ENCODE measurements at places on chromosomes 11 and 22.

DNA sequence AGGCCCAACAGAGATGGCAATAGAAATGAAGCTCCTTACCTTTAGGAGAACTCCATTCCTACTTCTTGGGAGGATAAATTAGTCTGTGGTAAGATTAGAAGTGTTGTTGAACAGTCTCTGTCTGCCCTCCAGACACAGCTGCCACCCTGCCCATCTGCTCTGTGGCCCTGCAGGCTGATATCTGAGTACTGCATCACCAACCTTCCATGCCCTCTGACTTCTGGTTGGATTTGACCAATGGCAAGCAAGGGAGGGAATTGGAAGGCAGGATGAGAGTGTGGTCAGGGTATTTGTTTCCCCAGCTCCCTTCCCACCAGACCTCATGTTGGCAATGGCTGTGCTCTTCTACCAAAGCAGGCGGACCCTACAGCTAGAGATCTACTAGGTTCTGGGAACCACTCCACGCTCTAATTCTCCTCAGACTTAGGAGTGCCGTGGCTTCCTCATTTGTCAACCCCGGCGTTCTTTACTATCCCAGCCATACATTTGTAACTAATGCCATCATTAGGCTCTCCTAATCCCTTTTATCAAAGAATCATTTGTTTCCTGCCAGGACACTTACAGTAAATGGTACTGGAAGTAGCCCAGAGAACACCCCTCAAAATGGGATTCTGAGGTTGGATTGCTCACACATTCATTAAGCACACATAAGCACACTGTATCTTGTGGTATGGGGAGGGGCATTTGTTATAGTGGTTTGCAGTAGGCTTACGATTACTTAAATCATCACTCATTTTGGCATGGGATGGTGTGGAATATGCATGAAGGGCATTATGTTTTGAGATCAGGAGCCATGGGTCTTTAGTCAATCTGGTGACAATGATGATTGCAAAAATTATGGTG lies 35.4 kb upstream of the CD44 start:
- DNase-seq, result no peak

DNA sequence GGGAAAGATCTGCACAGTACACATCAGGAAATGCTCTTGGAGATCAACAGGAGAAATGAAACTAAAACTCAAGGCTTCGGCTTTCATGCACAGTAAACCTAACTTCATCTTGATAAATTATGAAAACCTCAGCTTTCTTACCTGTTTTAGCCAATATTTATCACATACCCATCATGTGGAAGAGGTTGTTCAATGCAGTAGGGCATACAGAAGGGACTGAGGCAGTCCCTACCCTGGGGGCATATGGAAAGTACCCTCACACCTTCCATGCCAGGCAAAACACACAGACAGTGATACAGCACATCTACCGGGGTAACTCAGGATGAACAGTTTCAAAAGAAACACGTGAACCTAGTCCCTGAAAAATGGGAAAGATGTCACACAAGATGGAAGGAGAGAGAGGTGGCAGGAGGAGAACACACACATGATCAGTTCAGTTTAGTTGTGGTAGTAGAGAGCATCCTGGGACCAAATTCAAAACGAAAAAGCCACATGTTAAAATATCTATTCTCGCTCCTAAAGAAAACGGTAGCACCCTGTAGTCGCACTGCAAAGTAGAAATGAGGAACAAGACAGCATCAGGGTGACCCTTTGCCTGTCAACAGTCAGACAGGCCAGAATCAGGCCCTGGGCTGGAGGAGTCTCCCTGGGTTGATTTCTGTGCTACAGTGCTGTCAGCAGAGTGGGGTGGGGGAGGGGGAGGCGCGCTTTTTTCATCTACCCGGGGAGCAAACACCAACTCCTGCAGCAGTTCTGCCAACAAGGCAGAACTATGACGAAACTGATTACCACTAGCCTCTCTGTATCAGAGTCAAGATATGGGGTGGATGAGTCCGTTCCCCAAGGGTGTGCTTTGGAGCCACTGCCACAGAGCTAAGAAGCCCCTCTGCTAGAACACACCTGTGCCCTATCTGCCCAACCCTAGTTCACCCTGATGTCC lies 1.3 kb downstream of the HIRA start:
- no peak for DNase-seq

DNA sequence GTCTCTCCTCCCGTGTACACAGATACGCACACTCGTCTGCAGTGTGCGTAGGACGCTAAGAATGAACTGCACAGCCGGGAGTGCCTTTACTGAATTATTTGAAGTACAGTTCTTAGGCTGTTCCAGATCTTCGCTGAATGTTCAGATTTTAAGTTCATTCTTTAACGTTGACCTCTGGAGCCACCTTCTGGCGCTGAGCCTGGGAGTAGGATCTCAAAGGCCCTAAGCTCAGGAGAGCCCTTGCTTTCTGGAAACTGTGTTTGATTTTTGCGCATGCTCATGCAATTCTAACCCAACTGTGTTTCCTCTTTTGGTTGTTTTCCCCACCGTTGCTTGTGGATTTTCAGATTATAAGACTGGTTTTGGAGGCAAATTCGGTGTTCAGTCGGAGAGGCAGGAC lies 22.8 kb downstream of the CTTN start:
- DNase-seq, result no peak

GRCh38 chr11:31855466-31855865 lies 44.3 kb upstream of the PAX6 start:
- DNase-seq, result no peak

GRCh38 chr22:27684901-27685300 lies 116.7 kb downstream of the MN1 start:
- DNase-seq, result no peak

DNA sequence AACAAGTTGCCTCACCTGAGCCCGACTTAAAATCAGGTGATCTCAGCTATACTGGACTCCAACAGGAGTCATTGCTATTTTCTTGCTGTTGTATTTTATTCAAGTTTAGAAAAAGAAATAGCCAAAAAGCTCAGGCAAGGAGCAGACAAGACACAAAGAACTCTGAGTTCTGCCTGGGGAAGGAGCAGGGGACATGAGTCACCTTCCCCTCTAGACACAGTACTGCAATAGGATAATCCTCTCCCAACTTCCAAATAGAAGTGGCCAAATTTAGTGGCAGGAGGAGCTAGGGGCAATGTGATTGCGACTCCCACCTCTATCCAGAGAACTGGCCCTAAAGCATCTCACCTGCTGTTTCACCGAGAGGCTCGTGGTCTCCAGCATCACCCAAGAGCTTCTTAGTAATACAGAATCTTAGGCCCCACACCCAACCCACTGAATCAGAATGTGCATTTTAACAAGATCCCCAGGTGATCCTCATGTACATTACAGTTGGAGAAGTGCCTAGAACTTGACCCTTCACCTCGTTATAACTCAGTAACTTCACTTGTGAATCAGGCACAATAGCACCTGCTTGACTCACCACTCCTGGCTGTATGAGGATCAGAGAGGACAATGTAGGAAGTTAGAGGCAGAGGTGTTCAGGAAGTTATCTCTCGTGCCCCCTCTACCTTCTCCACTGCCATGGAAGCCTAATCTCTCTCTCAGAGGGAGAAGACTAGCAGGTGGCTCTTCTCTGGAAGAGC lies 56.8 kb upstream of the FBXO3 start:
- no peak for DNase-seq

GRCh38 chr11:92376146-92376599 lies 151.6 kb downstream of the FAT3 start:
- no peak for DNase-seq

- DNase-seq, result peak; percentile 59
Measured at GRCh38 chr22:49929211-49929979, 11.0 kb downstream of the CRELD2 start.

DNA sequence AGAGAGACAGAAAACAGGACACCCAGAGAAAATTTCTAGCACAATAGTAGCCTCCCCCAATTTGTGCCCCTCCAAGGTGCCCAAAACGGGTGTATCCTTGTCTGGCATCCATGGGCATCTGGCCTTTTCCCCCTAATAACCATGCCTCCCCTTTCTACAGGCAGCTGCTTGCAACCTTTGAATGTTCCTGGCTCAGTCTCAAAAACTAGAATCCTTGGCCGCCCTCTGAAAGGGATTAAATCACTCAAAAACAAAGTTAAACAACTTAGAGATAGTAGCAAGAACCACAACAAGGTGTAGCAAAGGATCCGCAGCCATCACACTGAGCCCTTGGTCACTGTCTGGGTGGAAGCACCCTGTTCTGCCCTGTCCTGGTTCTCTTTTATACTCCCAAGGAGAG lies 105.6 kb downstream of the MN1 start:
- DNase-seq, result no peak

- DNase-seq, result no peak
Measured at GRCh38 chr11:19919050-19919561, 206.5 kb downstream of the NAV2 start.

DNA sequence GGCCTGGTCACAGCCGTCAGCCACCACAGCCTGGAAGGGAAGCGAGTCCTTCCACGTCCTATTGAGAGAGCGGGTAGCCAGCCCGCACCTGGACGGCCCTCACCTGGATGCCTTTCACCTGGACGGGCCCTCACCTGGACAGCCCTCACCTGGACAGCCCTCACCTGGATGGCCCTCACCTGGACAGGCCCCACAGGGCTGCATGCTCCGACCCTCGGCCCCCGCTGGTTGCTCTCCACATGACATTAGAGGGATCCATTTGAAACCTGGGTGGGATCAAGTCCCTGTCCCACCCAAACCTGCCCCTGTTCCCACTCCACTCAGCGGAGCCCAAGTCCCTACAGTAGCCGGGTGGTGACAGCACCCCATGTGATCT lies 3.7 kb downstream of the C1QTNF6 start:
- no peak for DNase-seq

DNA sequence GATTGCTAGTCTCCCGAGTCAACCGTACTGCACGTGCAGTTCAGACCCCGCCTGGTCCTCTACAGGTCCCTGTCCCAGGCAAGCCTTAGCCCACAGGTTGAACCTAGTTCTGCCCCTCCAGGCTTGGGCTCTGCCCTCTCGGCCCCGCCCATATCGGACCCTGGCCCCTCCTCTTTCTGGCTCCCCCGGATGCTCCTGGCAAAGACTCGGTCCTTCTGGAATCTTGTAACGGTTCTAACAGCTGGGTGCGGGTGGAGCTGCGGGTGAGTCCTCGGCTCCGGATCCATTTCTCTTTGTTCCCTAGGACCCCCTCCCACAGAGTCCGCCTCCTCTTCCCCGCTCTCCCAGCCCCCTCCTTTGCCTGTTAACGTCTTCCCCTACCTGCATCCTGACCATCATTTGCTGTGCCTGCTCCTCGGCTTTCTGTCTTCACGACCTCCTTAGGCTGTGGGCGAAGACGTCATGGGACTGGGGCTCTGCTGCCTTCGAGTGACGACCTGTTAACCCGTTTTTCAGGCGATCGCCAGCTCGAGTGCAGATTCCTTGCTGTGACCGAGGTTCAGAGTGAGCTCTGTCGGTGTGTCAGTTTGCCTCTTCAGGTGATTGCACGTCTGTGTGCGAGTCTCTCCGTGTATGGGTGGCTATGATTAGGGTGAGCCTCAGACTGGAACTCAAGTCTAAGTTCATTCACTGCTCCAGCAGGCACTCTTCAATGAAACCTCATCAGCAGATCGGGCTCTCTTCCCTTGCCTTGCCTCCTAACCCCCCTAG lies at the start of gene DNHD1:
DNHD1 (plus strand) TSS at position 212 of the 771 bp plus-strand sequence. CDS start 936 bp downstream, outside the sequence.
- no peak for DNase-seq

- DNase-seq, result no peak
Measured at GRCh38 chr11:101566626-101567025, 17.2 kb downstream of the TRPC6 start.

DNA sequence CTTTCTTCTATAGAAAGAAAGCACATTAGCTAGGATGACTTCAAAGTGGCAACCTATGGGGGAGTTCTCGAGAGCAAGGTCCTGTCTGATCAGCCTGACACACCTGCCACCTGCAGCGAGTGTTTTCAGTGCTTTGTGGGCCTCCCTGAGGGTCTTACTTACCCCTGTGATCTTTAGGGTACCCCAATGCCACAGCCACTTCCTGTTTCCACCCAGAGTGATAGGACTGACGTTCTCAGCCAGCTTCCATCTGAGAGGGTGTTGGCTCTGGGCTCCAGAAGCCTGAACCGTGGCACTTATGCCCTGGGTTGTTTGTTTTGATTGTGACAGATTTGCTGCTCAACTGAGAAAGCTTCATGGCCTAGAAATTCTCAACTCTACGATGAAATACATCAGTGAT lies 21.7 kb upstream of the ANKK1 start:
- DNase-seq, result no peak

DNA sequence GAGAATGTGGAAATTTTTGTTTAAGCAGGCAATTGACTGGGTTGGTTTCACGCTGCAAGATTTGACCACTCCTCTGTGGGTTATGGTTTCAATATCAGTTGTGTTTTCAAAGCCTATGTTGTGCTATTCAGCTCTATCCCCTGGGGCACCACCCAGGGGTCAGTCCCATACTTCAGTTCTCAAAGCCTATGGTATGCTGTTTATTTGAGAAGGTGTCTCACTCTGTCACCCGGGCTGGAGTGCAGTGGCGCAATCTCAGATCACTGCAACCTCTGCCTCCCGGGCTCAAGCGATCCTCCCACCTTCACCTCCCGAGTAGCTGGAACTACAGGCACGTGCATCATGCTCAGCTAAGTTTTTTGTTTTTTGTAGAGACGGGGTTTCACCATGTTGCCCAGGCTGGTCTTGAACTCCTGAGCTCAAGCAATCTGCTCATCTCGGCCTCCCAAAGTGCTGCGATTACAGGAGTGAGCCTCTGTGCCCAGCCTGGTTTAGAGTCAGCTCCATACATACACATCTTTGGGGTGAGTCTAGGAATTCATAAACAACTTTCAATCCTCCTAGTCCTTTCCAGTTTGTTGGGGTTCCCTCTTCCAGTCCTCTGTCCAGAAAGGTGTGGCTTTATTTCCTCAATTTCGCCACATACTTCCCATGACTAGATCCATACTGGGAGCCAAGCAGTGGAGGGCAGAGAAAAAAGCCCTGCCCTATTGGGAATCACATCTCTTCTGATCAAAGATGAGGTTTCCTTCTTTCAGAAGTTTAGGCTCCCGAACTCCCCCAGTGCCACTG lies 35.0 kb upstream of the MAPK1 start:
- no peak for DNase-seq

DNA sequence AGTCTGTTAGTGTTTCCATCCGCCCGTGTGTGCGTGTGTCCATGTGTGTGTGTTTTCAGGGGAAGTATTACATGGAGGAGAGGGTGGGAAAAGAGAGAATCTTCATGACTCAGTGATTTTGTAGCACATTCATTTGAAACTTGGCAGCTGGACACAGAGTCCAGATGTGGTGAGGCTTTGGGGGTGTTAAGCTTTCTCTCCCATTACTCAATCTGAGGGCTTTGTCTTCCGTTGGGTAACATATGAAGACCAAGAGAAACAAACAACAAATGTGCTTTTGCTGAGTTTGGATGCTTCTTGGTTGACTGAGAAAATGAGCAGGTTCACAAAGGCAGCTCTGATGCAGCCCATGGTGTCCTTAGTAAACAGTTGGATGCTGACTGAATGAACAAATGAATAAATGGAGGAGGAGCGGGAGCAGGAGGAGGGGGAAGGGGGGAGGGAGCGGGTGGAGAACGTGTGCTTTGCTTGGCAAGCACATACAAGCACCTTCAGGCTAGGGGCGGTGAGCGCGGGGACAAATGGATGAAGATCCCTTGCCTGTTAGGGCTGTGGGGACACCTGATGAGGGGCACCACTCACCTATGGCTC lies 104.3 kb downstream of the ST3GAL4 start:
- DNase-seq, result no peak

- peak; percentile 90 for DNase-seq
Measured at GRCh38 chr11:114163830-114164401, 104.4 kb downstream of the ZBTB16 start.
